ENCODE measurements at places on chromosomes 13 and 19.
A peak's percentile ranks its signal among the peaks of the same experiment; 100 is the strongest.

DNA sequence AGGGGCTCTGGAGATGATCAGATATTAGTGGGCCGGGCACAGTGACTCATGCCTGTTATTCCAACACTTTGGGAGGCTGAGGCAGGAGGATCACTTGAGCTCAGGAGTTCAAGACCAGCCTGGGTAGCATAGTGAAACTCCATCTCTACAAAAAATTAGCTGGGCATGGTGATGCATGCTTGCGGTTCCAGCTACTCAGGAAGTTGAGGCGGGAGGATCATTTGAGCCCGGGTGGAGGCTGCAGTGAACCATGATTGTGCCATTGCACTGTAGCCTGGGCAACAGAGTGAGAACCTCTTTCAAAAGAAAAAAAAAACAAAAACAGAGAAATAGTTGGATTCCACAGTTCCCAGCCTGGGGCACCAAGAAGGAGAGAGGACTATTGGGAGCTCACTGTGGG is 17.9 kb upstream of the SHFL start:
- DNase-seq = no peak

- no peak for DNase-seq
Measured at GRCh38 chr19:41352279-41352608, 1.5 kb downstream of the TGFB1 start.

DNA sequence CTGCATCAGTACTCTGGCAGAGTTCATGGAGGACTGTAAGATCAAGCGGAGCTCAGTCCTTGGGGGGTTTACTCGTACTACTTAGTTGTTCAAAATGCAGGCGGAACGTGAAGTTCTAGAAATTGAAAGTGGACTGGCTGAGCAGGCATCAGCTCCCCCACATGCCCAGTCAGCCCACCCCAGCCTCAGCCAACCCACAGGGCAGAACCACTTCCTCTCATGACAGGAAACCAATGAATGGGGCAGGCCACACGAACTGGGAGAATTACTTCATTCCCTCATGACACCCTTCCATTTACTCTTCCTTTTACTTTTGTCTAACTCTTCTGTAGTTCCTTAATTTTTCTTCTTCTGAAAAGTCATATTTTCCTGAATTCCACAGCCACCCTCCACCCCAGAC is 71.9 kb downstream of the FLT1 start:
- DNase-seq = no peak

DNA sequence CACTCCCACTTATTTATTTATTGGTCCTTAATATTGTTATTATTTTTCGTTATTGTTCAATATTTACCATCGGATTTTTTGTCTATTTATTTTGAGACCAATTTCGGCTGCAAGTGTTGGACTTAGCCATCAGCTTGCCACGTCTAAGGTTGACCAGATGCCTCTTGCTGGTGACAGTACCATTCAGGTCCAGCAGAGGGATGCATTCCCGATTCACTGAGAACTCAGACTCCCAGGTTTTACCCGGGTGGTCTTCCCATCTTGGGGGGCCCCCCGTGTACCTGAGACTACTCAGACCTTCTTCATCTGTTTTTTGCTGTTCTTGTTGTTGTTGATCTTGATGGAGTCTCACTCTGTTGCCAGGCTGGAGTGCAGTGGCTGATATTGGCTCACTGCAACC is 1435.2 kb downstream of the UQCRFS1 start:
- DNase-seq = no peak

DNA sequence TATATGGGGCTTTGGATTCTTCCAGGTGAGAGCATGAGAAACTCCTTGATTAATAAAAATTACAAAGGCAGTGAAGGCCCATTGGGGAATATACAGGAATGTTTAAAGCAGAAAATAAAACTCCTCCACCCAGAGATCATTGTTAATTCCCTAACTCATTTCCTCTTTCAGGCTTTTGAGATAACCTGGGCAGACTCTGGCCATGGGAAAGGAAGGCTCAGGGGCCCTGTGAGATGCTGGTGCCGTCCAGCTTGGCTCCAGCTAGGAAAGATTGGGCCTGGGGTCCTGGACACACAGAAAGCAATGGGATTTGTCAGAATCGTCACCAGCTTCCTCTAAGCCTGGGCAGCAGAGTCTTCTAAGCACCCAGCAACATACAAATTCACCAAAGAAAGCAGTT is 36.8 kb upstream of the SPATA13 start:
- DNase-seq = no peak

DNA sequence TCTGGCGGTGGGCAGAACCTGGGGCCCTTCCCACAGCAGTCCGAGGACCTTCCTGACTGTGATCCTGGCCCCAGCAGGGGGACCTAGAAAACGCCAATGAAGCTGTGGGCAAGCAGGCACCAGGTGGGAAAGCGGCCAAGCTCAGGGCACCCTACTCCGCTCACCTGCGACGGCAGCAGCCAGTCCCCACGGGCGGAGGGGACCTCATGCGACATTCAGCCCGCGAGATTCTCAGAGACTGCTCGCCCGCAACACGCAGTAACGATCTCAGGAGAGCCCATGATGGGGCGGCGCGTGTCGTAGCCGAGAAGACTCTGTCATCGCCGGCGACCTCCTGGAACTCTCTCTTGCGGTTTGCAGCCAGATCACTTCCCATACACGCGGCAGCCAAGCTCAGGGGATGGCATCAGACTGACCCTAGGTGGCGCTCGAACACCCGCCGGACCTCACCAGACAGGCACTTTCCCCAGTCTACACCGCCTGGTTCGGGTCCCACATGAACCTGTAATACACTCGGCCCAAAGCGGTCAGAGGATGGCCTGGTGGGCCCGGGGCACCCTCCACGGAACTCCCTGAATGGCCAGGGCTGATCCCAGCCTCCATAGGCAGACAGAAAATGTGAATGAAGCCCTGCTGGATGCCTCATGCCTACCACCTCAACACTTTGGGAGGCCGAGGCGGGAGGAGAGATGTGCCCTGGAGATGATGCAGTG is 26.5 kb downstream of the MAN2B1 start:
- DNase-seq = peak; percentile 86

- DNase-seq = no peak
Measured at GRCh38 chr19:56134654-56134921, 6.5 kb upstream of the ZNF444 start.

All from EL (cell line).